ENCODE measurements at places on chromosomes 7 and 10.
A peak's percentile ranks its signal among the peaks of the same experiment; 100 is the strongest.

DNA sequence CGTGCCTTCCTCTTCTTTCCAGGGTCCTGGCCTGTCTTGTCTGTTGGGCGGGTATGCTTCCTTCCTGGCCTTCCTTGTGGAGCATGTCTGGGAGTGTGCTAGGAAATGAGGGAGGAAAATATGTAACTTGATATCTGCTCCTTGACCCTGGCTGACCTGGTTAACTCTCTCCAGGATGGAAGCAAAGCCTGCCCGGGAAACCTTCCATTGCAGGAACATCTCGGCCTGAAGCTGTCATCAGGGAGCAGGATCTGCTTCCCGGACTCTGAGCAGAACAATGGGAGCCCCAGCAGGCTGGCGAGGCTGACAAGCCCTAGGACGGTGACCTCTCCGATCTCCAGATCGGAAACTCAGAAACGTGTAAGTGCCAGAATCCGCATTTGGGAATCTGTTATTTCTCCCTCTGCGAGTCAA is 340.3 kb downstream of the FRMD4A start:
- DNase-seq, result no peak

- peak; percentile 13 for DNase-seq
Observed at GRCh38 chr7:107180378-107180777, 11.6 kb downstream of the HBP1 start.

DNA sequence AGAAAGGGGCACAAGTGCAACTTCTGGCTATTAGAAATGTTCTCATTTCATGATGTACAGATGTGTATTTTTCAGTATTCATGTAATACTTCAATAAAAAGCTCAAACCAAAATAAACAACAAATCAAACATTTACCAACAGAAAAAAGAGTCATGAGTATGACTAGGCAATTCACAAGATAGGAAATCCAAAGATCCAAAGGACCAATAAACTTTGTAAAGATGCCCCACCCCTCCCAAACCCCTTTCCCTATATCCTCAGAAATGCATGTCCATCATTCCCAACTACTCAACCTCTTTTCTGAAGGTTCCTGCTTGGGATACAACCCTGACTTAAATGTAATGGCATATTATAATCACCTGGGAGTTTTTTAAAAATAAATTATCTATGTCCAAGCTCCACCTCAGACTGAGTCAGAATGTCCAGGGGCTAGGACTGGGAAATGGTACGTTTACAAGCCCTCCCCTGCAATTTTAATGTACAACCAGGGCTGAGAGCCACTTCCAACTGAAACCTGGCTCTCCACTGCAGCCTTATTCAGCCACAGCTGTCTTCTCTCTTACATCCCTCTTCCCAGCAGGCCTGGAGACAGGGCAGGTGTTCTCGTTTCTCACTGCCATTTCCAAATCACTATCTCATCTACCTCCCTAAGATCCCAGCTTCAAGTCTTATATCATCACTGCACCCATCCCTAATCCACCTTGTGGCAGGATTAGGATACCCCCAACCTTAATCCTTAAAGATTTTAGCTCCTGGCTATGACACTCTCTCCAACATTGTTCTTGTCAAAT is 36.5 kb downstream of the COA1 start:
- peak; percentile 2 for DNase-seq

DNA sequence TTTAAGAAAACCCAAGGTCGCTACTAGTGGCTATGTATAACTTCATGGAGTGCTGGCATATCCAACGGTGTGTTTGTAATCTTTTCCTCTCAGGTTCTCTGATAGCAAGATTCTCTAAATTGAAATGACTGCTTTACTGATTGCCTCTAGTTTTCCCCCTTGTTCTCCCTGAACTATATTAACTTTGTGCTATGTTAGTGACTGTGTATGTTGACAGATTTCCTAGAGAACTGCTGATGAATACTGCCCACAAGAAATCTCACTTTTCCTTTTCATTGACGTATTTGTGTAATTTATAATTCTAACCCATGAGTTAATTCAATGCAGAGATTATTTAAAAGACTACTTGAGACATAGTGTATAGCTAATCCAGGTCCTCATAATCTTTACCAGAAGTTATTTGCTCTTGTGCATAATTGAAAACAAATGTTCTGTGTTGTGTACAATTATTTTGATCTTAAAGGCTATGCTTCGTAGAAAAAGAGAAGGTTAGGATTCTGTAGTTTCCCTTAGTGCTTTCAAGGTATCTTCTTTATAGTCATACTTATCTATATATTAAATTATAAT is 70.6 kb upstream of the GLCCI1 start:
- no peak for DNase-seq

GRCh38 chr7:96669812-96670211 is 39.8 kb downstream of the SEM1 start:
- no peak for DNase-seq

DNA sequence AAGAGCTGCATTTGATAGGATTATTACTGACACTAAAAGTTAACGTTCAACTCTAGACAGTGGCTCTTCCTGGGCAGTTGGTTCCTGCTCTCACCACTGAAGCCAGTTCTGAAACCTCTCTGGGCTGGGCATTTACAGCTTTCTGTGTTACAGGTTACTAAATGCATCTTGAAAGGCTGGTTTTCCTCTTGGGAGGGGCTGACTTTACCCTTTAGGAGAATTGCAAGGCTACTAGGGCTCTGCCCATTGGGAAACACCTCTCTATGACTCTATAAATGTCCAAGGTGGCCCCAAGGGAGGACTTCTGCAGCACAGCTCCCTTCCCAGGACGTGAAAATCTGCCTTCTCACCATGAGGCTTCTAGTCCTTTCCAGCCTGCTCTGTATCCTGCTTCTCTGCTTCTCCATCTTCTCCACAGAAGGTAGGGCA is at the start of gene GPR15LG:
GPR15LG (plus strand) TSS at position 301 of the 429 bp plus-strand sequence; CDS start at position 352, 51 bp downstream.
- DNase-seq, result no peak

GRCh38 chr10:32166365-32166764 is 110.1 kb upstream of the KIF5B start:
- DNase-seq, result no peak

DNA sequence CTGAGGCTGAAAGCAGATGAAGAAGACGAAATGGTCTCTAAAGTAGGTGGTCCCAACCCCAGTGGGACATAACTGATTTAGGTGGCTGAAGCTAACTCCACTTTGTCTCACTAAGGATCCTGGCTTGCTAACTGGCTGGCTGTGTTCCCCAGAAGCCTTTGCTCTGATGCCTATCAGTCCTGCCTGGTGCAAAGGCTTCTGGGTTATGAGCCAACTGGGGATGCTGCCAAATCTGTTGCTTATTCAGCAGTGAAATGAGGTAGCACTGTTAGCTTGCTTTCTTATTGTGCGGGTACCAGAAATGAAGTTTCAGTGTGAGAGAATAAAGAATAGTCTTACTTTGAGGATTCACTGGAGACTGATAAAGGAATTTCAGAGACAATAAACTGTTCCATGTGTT is 18.1 kb downstream of the PRKG1 start:
- no peak for DNase-seq

DNA sequence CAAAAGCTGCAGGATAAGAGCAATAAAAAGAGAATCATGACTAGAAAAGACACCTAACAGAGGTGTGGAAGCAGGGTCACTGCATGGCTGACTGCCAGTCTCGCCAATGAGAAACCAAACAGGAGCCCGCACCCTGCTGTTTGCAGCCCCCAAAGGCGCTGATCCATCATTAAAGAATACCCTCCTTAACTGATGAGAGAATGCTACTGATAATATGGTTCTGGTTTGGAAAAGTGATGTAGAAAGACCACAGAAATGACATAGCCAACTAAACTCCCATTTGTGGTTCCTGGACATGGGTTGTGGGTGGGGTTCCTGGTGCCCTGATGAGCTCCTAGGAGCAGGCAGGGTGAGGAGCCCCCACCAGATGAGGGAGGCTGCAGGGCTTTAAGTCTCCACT is 207.4 kb downstream of the TNS3 start:
- DNase-seq, result no peak

DNA sequence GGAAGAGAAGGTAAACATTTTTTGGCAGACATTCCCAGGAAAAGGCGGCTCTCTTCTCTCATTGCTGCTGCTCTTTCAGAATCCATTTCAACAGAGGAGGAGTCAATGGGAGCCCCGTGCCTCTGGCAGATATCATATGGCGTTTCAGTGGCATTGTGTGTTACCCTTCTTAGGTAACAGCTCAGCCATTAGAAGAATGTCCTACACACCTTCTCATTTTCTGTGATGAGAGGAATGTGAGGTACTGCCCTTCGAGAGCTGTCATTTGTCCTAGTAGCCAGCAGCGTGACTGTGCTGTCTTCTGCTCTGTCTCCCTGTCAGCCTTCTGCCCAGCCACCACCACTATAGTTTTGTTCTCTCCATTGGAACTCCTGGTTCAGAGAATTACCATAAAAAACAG is 102.4 kb downstream of the EGFR start:
- no peak for DNase-seq

GRCh38 chr10:110788620-110789385 is 82.9 kb upstream of the PDCD4 start:
- no peak for DNase-seq

- no peak for DNase-seq
Observed at GRCh38 chr10:127527891-127528290, 21.2 kb upstream of the NPS start.

GRCh38 chr7:452791-453455 is 66.7 kb downstream of the PDGFA start:
- no peak for DNase-seq

DNA sequence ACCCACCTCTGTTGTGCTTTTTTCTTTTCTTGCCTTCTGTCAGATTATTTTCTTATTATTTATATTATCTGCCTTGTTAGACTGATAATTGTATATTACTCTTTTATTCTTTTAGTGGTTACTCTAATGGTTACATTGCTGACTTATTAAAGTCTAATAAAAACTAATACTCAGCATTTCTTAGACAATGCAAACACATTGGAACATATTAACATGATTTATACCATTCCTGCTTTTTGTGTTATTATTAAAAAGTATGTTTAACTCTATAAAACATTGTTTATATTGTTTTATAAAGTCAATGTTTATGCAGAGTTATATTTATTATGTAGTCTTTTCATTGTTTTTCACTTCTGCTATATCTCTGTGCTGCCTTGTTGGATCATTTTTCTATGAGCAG is 68.0 kb upstream of the CACNA2D1 start:
- no peak for DNase-seq

Data from kidney glomerular epithelial cell (primary cell).